Activated CD4-positive, alpha-beta T cell treated with anti-CD3 and anti-CD28 coated beads, Interleukin-2, amount 10 ng/mL, durations not matched to agents 7 days and 5 days (primary cell): ENCODE measurements at places on chromosomes 1 and 21. TPM values are rescaled to one million over a fixed set of nuclear protein-coding genes. Genes with fewer than 3 reads are reported as not detected.
A peak's percentile ranks its signal among the peaks of the same experiment; 100 is the strongest.

GRCh38 chr1:246785494-246786111 lies 61.4 kb downstream of the SCCPDH start:
- no peak overlapping the region for H3K27ac ChIP-seq
- H3K36me3 ChIP-seq: peaks cover 10% of the 10 kb centered on the region
- DNase-seq: no peak
- H3K4me3 ChIP-seq: no peak overlapping the region

- peaks cover 30% of the 10 kb centered on the region for H3K4me1 ChIP-seq
- H3K27ac ChIP-seq: no peak overlapping the region
- no peak overlapping the region for H3K4me3 ChIP-seq
Measured at GRCh38 chr1:8674912-8675311, 142.5 kb downstream of the RERE start.

DNA sequence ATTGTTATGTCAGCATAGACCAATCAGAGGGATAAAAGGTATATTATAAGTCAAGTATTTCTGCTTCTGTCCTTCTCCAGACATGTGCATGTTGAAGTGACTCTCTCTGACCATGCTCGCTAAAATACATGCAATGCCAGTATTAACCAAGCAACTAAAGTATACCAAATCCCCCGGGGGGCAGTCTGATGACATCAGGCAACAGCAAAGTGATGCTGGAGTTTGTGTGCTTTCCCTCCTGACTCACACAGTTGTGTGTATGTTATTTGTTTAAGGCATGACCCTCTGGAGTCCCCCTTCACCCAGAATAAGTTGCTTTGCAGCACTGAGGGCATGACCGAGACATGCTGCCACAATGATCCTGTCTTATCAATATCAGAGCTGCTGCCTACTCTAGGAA lies 2.1 kb downstream of the BRINP2 start:
- H3K4me3 ChIP-seq: no peak overlapping the region
- H3K27me3 ChIP-seq: peaks cover 3% of the 10 kb centered on the region
- DNase-seq: no peak

- H3K27me3 ChIP-seq: no peaks in the 10 kb centered on the region
- no peak overlapping the region for H3K27ac ChIP-seq
- no peak overlapping the region for H3K4me3 ChIP-seq
- peaks cover 4% of the 10 kb centered on the region for H3K4me1 ChIP-seq
Measured at GRCh38 chr1:67586596-67586995, 98.4 kb upstream of the GADD45A start.

DNA sequence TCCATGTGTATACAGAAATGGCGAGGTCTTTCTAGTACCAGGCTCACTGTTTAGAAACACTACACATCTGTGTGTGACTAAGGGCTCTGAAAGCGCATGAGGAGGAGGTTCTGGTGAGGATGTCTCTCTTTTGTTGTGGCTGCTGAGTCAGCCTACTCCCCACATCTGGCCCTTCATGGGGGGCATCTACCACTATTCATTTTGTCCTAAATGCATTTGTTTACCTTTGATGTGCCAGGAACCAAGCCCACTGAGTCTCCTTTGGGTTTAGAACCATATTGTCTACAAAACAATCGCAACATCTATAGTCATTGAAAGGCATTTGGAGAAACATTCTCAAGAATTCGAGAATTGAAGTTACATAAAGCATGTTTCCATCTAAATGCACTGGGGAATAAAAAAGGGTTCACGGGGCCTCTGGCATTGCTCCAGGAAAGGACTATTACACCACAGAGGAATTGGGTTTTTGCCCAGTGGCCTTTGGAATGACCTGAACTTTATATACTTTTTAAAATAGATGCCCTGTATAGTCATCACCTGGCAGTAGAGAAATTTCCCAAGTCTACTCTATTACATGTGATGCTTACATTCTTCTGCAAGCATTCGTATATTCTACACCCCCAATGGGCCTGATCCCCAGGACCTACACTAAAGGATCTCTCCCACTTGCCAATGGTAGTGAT lies 35.1 kb upstream of the ADORA3 start:
- DNase-seq: no peak
- H3K4me3 ChIP-seq: no peak overlapping the region
- H3K36me3 ChIP-seq: no peaks in the 10 kb centered on the region
- peaks cover 2% of the 10 kb centered on the region for H3K27me3 ChIP-seq
- peaks cover 9% of the 10 kb centered on the region for H3K4me1 ChIP-seq

- H3K27me3 ChIP-seq: peaks cover 6% of the 10 kb centered on the region
- no peak overlapping the region for H3K4me3 ChIP-seq
- no peak overlapping the region for H3K27ac ChIP-seq
- no peaks in the 10 kb centered on the region for H3K36me3 ChIP-seq
Measured at GRCh38 chr1:154711416-154711815, 103.4 kb upstream of the ADAR start.

DNA sequence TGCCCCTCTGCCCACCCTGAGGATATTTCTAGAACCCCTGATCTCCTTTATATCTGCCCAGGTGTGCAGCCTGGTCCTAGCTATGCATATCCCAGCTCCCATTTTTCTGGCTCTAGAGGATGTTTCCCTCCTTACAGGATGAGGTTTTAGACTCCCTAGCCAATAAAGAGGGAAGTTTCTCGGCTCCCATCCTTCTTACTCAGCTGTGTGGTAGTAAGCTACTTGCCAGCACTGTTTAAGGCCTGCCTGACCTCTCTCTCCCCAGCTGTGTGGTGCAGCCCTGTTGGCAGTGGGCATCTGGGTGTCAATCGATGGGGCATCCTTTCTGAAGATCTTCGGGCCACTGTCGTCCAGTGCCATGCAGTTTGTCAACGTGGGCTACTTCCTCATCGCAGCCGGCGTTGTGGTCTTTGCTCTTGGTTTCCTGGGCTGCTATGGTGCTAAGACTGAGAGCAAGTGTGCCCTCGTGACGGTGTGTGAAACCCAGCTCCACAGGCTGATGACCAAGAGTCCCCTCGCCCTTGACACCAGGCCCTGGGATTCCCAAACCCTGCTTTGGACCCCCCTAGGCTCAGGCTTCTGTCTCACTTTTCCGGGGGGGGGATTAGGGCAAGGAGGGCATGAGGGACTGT lies 7.8 kb upstream of the P3R3URF start:
- H3K4me3 ChIP-seq: no peak overlapping the region
- peaks cover 3% of the 10 kb centered on the region for H3K27me3 ChIP-seq
- H3K4me1 ChIP-seq: peaks cover 14% of the 10 kb centered on the region
- no peak for DNase-seq
- H3K36me3 ChIP-seq: no peaks in the 10 kb centered on the region

DNA sequence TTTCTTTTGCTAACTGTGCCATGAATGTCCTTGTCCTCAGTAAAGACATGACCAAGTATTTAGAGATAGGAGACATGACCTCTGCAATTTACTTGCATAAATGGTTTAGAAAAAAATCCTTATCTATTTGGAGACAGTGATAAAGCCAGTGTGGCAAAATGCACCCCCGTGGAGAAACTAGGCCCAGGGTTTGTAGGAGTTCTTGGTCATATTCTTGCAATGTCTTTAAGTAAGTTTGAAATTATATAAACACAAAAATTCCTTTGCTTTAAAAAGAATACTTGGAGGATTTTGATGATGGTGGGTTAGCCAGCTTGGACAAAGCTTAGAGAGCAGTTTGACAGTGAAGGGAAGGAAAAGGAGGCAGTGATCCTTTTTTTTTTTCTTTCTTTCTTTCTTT lies 101.9 kb upstream of the SLC45A1 start:
- peaks cover 43% of the 10 kb centered on the region for H3K27me3 ChIP-seq
- H3K4me1 ChIP-seq: peaks cover 21% of the 10 kb centered on the region
- no peak overlapping the region for H3K4me3 ChIP-seq
- no peak overlapping the region for H3K27ac ChIP-seq

DNA sequence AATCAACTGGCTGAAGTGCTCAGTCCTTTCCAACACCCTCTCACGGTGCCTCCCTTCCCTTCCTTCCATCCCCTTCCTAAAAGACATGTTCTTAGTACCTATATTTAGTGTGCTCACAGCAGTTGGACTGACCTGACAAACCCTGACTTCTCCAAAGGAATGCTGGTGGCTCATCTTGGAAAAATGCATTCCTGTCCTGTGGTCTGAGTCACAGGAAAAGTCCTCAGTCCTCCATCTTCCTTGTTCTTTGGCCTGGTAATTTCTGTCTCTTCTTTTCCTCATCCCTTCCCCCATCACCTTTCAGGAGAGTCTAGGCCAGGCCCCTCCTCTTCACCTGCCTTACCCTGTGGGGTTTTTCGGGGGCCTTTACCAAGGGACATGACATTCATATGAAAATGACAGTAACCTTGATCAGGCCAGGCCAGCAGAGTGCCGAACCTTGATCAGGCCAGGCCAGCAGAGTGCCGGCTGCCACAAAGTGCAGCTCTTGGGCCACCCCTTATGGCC lies 7.2 kb downstream of the ATP1B1 start:
- H3K27me3 ChIP-seq: peaks cover 2% of the 10 kb centered on the region
- no peak overlapping the region for H3K4me3 ChIP-seq
- no peak for DNase-seq
- H3K36me3 ChIP-seq: peaks cover 4% of the 10 kb centered on the region
- no peak overlapping the region for H3K27ac ChIP-seq

DNA sequence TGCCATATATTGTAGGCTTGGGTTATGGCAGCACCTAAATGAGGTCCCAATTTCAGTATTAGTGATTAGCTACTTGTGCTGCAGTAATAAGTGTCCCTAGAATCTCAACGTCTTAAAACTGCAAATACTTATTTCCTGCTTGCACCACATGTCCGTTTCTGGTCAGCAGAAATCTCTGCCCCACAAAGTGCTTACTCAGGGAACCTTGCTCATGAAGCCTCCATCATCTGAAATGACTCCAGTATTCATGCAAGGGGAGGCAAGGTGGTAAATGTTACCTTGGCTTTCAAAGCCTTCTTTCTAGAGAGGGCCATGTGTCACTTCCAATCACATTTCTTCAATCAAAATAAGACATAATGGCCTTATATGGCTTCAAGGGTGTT lies 274.2 kb upstream of the KAZN start:
- H3K4me1 ChIP-seq: peaks cover 2% of the 10 kb centered on the region
- H3K36me3 ChIP-seq: no peaks in the 10 kb centered on the region
- H3K27me3 ChIP-seq: no peaks in the 10 kb centered on the region
- no peak for DNase-seq

- no peak overlapping the region for H3K27ac ChIP-seq
- H3K27me3 ChIP-seq: no peaks in the 10 kb centered on the region
- H3K36me3 ChIP-seq: no peaks in the 10 kb centered on the region
Measured at GRCh38 chr21:30240661-30241060, 24.8 kb upstream of the CLDN8 start.

DNA sequence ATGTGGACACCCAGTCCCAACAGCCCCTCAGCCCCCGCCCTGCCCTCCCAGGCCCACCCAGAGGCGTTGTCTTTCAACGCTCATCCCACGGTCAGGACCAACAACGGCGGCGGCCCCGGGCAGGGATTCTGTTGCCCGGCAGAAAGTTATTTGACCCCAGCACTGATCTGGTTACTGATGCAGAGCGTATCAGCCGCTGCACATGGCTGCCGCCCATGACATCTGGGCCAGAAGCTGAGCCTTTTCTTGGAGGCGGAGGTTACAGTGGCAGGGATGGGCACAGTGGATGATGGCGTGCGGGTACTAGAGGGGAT lies 127.1 kb upstream of the ARHGEF16 start:
- H3K4me1 ChIP-seq: no peaks in the 10 kb centered on the region
- no peaks in the 10 kb centered on the region for H3K36me3 ChIP-seq
- no peak overlapping the region for H3K4me3 ChIP-seq

DNA sequence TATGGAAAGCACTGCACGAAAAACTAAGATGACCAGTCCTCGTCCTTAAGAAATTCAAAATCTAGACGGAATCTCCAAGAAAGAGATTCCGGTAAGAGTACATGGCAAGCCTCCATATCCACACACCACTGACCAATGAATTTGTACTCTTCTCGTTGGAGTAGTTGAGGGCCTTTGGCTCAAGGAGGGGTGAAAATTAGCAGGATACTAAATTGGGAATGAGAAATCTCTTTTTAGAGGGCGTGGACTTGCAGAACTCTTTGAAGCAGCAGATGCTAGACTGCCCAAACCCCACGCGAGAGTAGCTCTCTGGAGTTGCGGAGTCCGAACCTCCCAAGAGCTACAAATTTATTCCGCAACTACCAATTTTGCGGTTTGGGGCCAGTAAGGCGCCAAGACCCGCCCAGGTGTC lies 872 bp upstream of the PPP2R5A start:
- peaks cover 38% of the 10 kb centered on the region for H3K4me1 ChIP-seq
- DNase-seq: no peak
- peaks cover 14% of the 10 kb centered on the region for H3K36me3 ChIP-seq
- peaks cover 11% of the 10 kb centered on the region for H3K27me3 ChIP-seq
- H3K4me3 ChIP-seq: peak overlapping the region; percentile 100
- peak overlapping the region; percentile 99 for H3K27ac ChIP-seq

DNA sequence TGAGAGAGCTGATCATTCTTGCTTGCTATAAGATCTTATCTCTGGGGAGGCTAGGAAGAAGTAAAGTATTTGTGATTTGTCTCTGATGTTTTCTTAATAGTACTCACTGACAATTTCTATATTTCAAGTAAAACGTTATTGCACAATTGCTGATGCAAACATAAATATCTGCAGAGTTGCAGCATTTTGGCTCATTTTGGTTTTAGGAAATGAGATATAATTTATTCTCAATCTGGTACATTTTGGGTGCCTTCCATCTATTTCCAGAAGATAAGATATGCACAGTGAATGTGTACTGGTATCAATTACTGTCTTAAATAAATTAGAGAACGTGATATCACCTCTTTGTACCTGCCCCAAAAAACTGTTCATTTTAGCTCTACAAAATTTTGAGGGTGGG lies 1431.5 kb downstream of the BRINP3 start:
- no peaks in the 10 kb centered on the region for H3K4me1 ChIP-seq
- H3K4me3 ChIP-seq: no peak overlapping the region
- no peak for DNase-seq
- no peaks in the 10 kb centered on the region for H3K36me3 ChIP-seq

DNA sequence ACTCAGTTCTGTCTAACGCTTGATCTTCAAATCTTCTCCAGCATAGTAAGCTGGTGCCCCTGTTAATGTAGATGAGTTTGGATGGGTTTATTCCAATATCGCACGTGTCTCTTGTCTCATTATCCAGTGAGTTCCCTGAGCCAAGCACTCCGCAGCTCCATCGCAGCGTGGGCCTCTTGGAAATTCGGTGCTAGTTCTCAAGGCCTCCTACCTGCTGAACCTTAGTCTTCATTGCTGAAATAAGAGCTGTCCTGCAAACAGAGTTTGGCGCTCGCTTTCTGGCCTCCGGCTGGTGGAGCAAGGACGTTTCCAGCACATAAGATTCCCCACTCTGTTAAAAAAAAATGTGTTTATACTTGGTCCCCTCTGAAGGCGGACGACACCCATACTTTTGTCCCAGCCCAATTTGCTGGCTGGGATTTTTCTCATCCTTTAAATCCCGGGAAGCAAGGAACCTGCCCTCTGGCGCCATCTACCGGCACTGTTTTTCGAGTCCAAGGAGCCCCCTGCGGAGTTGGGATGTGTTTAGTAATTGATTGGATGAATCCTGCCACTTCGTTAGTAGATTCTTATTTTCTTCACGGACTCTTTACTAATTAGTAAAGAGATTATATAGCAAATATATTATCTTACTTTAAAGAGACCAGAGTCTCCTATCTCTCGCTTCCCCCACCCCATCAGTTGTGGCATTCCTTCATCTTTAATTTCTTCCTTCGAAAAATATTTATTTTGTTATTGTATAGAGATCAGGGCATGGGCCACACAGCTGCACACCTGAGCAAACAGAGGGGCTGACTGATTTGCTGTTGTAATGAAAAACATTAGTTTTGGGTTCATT lies 14.7 kb downstream of the JUN start:
- peaks cover 14% of the 10 kb centered on the region for H3K4me1 ChIP-seq
- peaks cover 10% of the 10 kb centered on the region for H3K27me3 ChIP-seq
- H3K4me3 ChIP-seq: no peak overlapping the region
- no peak overlapping the region for H3K27ac ChIP-seq

The NEXN gene
- 5.7 TPM for total RNA-seq

The APOBEC4 gene
- not detected for total RNA-seq

The SPRR2E gene
- total RNA-seq: not detected

The WNT4 gene
- not detected for total RNA-seq

The RHBDL2 gene
- total RNA-seq: not detected

The TAL1 gene
- not detected for total RNA-seq

The TEKT2 gene
- total RNA-seq: not detected

The PSMB4 gene
- 290 TPM for total RNA-seq

The CD1B gene
- total RNA-seq: not detected

The HAO2 gene
- total RNA-seq: not detected

The HCN3 gene
- 2.5 TPM for total RNA-seq
